ENCODE measurements at places on chromosomes 12 and 14.

DNA sequence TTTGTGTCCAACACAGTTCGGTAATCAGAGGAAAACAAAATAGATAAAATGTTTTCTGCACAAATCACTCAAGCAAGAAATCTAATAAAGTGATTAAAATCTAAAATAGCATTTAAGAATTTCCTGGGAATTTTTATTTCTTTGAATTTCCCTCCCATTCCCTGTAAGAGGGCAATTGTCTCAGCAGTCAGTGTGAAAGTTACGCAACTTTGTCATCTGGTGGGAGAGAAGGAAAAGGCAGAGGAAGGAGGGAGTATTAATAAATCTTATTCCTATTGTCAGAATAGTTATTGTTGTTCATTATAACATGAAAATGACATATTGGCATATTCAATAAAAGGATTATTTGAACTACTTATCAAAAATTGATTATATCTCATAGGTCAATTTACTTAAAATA is 464.9 kb downstream of the PRKD1 start:
- no peak for DNase-seq

GRCh38 chr14:34684578-34684977 is 29.8 kb downstream of the CFL2 start:
- DNase-seq: no peak

- DNase-seq: peak; percentile 51
These were observed 58.1 kb upstream of the PCED1B start for GRCh38 chr12:47021298-47021697.

DNA sequence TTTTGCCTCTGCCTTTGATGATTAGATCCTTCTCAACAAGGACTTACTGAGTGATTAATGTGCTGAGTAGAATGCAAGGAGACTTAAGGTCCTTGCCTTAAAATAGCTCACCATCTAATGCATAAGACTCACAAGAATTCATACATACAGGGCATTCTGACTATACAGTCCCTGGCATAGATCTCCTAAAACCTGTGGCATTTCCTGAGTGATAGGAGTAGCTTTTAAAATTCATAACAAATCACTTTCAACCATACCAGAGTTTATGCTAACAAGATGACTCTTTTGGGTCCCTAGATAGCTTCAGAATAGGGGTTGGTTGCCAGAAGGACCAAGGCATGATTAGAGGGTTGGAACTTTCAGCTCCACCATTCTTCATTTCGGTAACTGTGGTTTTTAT is 48.8 kb downstream of the STXBP6 start:
- DNase-seq: peak; percentile 14
